ENCODE measurements at places on chromosomes 7 and 10.

DNA sequence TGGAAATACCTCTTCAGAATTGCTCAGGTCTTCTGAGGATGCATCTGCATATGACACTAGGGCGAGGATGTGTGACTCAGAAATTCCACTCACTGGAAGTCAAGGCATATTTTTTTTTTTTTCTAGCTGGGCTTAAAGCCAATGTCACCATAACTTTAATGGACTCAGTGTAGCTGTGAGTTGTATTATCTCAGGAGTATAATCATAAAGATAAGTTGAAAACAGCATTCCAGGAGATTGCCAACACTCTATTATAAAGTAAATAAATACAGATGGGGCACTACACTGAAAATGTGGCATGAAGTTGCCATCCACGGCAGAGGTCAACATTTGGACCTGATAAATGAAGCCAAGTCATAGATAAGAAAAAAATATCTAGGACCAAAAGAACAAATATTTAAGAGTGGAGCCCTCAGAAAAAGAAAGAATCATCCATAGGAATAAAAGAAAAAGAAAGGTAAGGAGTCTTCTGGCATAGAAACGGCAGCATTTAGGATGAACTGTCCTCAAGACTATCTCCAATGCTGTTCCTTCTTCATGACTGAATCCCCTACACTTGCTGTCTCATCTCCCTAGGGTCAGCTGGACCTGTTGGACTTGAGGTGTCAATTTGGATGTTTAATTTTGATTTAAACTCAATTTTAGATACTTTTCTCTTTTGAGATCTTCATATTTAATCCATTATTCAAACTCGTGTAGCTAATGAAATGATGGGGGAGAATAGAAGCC is 72.9 kb upstream of the CAV2 start:
- DNase-seq: no peak

GRCh38 chr7:77745746-77746145 is 49.5 kb downstream of the RSBN1L start:
- no peak for DNase-seq

GRCh38 chr7:142919656-142920055 is 13.9 kb downstream of the TRPV5 start:
- DNase-seq: no peak

DNA sequence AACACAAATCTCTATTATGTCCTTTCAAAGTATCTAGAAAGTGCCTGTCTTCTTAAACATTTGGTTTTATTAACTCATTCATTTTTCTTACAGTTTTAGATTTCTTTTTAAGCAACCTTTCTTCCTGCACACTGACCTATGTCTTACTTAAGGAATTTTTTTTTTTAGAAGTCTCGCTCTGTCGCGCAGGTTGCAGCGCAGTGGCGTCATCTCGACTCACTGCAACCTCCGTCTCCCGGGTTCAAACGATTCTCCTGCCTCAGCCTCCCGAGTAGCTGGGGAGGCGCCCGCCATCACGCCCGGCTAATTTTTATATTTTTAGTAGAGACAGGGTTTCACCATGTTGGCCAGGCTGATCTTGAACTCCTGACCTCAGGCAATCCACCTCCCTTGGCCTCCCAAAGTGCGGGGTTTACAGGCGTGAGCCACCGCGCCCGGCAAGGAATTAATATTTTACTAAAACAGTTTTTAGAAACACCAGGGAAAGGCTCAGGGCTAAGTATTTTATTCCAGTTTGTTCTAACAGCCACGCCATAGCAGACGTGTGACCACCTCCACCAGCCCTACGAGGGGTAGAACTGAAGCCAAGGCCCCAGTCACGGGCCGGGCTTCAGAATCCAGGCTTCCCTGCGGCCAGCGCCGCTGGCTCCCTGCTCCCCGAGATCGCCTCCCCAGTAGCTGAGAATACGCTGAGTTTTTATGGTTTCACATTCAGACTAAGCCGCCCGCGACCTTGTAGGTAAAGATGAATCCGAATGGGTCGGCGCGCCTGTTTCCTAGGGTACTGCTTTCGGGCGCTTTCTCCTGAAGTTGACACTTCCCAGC is 941 bp upstream of the LUC7L2 start:
- DNase-seq: peak; percentile 72

DNA sequence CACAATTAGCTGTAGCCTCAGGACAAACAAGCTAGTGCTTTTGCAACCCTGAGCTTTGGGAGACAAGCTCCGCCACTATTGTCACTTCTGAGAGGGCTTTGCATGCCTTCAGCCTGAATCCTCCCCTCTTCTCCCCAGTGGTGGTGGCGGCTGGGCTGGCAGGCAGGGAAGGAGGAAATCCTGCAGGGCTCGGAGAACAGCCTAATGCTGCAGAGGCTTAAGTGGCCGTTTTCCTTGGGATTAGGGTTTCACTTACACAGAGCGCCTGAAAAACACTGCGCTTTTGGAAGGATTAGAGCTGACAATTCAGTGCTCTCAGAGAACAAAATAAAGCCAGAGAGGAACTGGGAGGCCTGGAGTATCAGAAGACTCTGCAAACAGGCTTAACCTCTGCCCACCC is 71.3 kb downstream of the PAX2 start:
- no peak for DNase-seq

GRCh38 chr7:107408349-107408748 is 61.5 kb upstream of the GPR22 start:
- no peak for DNase-seq

DNA sequence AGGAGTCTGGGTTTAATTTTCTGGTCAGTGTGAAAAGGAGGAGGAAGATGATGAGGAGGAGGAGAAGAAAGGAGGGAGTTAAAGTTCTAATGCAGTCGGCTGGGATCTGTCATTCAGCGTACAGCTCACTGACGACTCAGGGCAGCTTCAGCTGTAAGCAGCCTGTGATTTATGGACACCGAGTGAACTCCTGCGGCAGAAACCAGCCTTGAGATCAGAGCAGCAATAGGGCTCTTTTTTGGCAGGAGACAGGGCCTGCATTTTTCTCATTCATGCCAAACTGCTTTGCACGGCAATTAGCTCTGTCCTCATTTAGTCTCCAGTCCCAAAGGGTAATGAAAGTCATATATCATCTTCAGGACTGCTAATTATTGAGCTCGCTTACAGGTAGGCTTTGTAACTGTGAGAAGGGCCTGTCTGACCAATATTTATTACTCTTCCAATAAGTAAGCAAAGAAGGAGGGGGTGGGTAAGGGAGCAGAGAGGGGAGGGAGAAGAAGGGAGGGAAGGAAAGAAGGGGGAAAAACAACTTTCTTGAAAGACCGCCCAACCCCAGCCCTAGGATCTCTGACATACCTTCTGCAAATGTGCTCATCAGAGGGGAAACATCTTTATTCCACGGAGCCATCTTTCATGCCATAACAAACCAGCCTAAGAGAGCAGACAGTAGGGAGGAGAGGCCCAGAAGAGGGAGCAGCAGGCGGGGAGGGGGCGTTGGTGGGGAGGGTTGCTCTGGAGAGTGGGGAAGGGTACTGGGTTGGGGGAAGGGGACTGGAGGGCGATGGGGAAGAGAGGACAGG is 48.1 kb upstream of the COMTD1 start:
- DNase-seq: no peak

DNA sequence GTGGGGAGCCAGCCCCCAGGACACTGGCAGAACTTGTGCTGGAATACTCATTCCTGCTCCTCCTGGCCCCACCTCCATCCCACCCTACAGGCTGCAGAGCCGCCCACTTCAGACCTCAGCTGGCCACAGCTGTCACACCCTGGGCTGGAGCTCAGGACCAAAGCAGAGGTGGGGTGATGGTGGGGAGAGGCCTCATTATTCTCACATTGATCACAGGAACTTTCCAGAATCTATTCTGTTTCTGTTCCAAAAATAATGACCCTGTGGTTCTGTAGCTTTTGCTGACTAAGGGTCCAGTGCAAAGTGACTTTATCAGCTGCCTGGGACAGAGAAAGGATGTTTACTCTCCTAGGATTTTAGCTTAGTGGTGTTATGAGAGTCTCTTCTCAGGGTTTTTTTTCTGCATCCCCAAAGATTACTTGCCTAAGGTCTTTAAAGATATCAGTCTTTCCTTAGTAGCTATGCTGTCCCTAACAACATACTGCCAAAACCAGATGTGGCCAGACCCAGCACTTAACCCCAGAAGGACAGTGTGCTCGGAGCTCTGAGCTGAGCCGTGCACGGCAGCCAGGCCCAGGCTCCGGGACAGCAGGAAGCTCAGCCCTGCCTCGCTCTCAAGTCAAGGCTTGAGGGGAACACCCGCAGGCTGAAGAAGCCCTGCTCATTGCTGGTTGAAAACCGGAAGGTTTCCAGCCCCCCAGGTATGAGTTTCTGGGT is 223.3 kb downstream of the MLLT10 start:
- no peak for DNase-seq

DNA sequence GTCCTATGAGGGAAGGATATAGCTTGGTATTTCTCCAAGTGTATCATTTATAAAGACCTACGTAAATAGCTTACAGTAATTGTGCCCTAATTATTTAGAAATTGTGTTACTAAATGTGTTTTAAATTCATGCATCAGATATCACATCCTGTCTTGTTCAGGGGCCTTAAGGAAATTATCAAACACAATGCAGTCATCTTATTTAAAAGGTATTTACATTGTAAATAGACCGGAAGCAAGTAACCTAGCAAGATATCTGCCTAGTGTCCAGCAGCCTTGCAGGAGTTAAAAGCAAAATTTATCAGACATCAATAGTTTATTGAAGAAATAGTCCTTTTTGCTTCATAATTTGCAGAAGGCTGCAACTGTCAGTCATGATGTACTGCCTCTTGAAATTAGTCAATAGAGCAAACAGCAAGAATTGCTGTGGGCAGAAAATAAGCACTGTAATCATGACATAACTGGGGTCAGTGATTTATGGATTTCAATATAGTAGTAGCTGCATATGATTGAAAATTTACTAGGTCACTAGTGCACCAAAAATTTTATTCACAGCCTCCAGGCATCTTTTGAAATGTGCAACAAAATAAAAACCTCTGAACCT is 23.1 kb downstream of the GLRX3 start:
- DNase-seq: no peak

- DNase-seq: peak; percentile 57
Observed at GRCh38 chr10:131972474-131973071, 9.2 kb downstream of the BNIP3 start.

- DNase-seq: no peak
Observed at GRCh38 chr7:16007911-16008310, 321.4 kb upstream of the MEOX2 start.

GRCh38 chr7:75649462-75649861 is 89.3 kb downstream of the HIP1 start:
- no peak for DNase-seq

DNA sequence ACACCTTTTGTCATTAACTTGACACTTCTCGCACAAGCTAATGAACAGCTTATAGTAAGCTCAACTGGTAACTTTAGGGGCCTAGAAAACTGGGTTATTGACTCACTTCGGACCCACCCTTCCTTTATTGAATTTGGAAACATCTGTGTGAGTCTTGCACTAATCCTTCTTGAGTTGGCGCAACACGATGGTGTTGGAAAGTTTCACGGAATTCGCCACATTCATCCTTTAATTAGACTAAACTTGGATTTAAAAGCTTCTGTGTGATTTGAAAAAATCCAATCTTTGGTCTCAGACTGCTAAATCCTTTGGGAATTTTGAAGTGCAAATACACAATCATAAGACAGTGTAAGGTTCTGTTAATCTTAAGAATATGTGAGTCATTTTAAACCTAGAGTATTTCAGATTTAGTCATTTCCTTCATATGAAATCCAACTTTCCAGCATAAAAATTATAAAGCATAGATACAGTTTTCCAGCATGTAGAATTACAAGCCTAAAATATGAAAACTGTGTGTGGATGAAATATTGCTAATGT is 15.1 kb downstream of the FZD8 start:
- no peak for DNase-seq

DNA sequence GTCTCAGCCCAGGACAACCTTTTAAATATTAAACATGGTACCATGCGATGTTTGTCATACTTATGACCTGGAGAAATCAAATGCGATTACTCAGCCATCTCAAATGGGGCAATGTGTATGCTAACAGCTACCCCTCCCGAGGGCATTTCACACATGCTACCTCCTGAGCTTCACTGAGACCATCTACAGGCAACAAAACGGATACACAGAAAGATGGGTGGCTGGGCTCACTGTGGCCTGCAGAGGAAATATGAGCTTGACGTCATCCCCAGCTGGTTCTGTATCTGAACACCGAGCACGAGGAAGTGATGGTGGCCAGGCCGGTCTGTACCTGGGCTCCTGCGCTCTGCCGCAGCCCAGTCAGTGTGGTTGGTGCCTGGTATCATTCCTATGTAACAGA is 374.3 kb downstream of the RPS24 start:
- no peak for DNase-seq

DNA sequence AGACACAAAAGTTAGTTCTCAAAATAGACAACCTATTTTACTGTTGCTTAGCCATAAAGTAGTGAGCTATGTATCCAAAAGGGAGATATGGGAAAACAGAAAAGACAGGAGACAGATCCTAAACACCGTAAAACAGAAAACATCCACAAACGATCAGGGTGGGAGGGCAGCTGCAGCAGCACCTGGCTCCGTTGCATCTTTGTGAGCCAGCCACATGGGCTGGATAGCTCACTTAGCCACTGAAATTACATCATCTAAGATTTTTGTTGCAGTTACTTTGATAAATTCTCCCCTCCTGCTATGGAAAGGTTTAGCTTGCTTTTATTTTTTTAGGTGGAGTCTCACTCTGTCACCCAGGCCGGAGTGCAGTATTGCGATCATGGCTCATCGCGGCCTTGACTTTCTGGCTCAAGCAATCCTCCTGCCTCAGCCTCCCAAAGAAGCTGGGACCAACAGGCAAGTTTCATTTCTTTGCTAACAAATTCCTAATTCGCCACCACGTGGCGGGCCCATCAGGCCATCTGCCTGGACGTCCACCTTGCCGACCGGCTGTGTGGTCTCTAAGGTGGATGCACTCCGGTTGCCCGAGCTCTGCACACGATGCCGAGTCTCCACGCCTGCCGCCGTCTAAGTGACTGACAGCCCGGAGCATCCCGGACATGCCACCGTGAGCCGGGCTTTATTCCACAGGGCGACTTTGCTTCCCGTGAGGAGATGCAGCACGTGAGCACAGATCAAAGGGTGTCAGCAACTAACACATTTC is 159.8 kb downstream of the DIP2C start:
- DNase-seq: no peak

DNA sequence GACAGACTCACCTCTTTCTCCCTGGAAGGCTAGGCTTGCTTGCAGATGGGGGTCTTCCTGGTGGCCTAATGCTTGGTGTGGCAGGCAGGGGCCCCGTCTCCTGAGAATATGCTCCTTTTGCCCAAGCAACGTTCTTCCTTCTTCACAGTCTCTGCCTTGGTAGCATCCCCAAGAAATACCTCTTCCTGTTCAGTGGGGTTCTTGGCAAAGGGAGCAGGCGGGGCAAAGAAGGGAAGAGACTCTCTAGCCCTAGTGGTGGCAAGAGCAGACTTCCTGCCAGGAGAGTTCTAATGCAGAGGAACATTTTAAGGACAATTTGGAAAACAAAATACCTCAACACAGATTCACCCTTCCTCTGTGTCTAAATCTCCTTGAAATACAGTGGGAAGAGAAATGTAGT is at the start of gene CLEC5A:
TSS of gene CLEC5A (minus strand) at position 179 of the 400 bp plus-strand sequence. CDS start 682 bp downstream, outside the sequence.
- no peak for DNase-seq

DNA sequence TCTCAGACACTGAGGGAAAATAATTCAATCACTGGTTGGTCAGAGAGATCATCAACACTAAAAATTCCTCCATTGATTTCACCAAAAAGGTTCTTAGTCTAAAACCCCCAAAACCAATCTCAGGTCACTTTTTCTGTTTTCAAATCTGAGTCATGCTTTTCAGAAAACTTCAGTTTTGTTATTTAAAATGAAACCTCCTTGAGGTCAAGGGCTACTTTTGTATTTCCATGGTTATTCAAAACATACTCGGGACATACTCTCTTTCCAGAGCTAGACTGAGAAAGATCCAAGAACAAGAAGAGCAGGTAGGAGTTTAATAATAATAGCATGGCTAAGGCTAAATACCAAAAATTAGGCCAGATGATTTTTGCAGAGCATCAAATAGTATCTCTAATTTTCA is 152.8 kb downstream of the SDHAF3 start:
- no peak for DNase-seq

Measured in NB4 (cell line).